ENCODE measurements at places on chromosomes 13 and 19. TPM values are rescaled to one million over a fixed set of nuclear protein-coding genes. Genes with fewer than 3 reads are reported as not detected.

SYDE1 gene
- 16.1 TPM for total RNA-seq

ZNF135 gene
- 0.46 TPM for total RNA-seq

HS6ST3 gene
- not detected for total RNA-seq

CCDC70 gene
- total RNA-seq = not detected

BRCA2 gene
- total RNA-seq = 7.2 TPM

WDR87 gene
- total RNA-seq = not detected

Data from hair follicular keratinocyte (primary cell).